ENCODE measurements at places on chromosomes 4 and X. TPM values are rescaled to one million over a fixed set of nuclear protein-coding genes. Genes with fewer than 3 reads are reported as not detected.

DNA sequence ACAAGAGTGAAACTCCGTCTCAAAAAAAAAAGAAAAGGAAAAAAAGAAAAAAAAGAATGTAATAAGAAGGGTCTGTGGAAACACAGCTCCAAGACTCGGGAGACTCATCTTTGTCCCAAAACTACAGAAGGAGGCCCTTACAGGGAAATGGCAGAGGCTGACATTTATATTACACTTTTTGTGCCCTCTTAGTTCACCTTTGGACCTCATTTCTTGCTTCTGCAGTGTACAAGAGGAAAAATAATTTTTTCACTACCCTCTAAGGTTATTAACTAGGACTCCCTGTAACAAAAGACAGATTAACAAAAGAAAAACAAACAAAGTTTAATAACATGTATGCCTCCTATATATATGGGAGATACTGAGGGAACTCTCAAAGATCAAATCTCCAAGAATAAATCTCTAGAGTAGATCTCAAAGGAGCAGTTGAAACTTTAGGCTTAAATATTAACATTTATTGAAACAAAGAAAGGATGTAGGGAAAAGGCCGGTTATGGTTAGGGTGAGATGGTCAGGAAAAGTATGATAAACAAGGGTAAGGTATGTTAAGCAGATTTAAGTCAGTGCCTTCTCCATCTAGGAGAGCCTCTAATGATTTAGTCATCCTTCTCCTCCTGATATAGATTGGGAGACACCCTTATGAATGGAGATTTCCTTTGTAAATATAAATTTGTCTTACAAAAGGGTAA, 121.3 kb upstream of the JADE1 start:
- DNase-seq: no peak
- H3K27ac ChIP-seq: no peak overlapping the region
- H3K4me1 ChIP-seq: no peaks in the 10 kb centered on the region
- H3K27me3 ChIP-seq: peaks cover 3% of the 10 kb centered on the region

DNA sequence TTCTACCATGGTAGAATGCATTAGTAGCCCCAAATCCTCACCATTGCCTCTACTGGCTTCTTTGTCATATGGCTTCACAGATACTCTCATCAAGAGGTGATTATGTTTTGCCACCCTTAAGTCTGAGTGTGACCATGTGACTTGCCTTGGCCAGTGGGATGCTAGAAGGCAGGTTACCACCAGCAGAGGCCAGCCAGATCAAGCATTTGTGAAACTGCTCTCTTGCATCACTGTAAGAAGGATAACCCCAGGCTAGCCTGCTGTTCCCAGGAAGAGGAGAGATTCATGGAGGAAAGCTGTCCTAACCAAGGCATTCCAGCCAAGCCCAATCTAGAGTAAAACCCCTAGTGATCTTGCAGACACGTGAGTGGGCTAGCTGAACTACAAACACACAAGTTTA, 46.8 kb downstream of the USP46 start:
- H3K27me3 ChIP-seq: no peaks in the 10 kb centered on the region
- no peak overlapping the region for H3K27ac ChIP-seq
- H3K4me1 ChIP-seq: peaks cover 2% of the 10 kb centered on the region
- DNase-seq: no peak
- no peak overlapping the region for H3K4me3 ChIP-seq

DNA sequence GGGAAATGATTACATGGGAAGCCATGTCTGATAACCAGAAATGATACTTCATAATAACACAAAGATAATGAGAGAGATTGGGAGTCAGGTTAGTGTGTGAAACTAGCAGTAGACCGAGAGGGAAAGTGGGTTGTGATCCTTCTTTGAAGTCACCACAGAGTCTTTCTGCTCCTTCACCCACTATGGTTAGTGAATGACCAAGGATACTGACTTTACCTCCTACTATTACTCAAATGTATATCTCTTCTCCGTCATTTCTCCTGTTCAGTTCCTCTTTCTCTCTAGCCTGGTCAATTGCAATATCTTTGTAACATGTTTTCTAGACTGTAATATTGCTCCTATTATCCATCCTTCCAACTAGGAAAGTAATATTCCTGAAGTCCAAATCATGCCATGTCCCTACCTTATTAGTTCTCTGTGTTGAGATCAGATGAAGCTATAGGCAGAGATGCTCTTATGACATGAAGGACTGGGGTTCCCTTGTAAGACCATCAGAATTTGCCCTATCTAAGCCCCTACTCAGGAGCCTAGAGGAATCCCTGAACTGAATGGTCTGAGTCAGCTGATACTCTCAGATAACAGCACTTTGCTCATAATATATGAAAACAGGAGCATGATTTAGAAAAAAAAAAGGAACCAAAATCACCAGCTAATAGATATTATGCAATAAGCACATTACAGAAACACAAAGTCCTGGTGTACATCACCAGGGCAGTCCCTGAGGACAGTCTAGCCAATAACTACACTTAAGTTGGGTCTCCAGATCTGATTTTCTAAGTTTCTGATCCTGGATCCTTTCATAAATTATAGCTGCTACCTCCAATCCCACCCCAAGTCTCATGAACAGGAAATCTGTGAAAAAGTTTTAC, 81.2 kb downstream of the SHROOM3 start:
- H3K36me3 ChIP-seq: no peaks in the 10 kb centered on the region
- H3K4me1 ChIP-seq: no peaks in the 10 kb centered on the region
- no peak overlapping the region for H3K27ac ChIP-seq
- H3K4me3 ChIP-seq: no peak overlapping the region
- H3K27me3 ChIP-seq: peaks cover 14% of the 10 kb centered on the region

SYP gene
- 3.3 TPM for total RNA-seq

GALNTL6 gene
- not detected for total RNA-seq

NPY1R gene
- total RNA-seq: not detected

NUDT10 gene
- total RNA-seq: 0.20 TPM

DNA sequence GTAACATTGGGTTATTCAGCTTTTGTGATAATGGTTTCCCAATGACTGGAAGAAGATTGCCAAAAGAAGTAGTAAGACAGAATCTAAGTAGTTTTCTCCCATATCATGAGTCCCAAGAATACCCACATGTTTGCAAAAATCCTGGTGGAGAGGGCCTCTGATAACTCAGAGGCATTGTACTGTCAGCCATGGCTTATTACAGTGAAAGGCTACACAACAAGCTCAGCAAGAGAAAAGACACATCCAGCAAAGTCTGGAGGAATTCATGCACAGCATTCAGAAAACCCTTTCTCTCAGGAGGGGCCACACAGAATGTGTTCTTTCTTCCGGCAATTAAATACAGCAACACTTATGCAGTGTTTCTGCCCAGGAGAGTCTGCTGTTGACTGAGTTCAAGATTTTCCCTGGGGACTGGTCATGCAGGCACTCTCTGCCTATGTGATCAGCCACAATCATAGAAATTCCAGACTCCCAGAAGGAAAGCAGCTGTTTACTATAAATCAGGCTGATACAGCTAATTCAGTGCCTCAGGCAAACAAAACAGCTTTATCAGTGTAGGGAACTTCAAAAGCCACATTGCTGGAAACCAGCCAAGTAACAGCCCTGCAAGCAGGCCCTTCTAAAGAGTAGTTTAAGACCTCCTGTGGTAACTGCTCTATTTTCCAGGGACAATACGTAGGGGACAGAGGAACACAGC, 937.1 kb downstream of the CCSER1 start:
- H3K4me1 ChIP-seq: no peaks in the 10 kb centered on the region
- H3K27me3 ChIP-seq: no peaks in the 10 kb centered on the region
- no peak overlapping the region for H3K4me3 ChIP-seq
- no peaks in the 10 kb centered on the region for H3K36me3 ChIP-seq
- H3K27ac ChIP-seq: no peak overlapping the region

Measured in activated T-helper 1 cell treated with anti-CD3 and anti-CD28 coated beads, Interleukin-12 subunit alpha, Interleukin-12 subunit beta, Interleukin-2, Interleukin-4 antibody, amounts not matched to agents 30 ng/mL and 10 ng/mL and 1 ng/mL, durations not matched to agents 14 hours and 24 hours and 36 hours (primary cell).